AG10803 (cell line): ENCODE measurements at places on chromosomes 13 and 19.

DNA sequence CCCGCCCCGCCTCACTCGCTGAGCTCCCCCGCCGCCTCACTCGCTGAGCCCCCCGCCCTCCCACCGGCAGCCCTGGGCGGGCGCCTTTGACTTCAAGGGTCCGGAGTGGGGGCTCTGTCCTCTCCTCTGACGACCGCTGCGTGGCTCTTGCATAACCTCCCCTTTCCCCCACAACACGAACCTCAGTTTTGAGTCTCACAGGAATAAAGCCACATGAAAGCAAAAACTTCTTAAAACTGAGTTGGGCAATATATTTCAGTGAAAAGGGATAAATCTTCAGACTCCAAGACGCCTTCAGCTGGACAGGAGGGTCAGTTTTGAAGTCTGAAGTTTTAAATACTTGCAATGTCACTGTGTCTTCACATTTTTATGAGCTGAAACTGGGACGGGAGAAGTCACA, 70.6 kb upstream of the C13orf46 start:
- peak; percentile 78 for DNase-seq

DNA sequence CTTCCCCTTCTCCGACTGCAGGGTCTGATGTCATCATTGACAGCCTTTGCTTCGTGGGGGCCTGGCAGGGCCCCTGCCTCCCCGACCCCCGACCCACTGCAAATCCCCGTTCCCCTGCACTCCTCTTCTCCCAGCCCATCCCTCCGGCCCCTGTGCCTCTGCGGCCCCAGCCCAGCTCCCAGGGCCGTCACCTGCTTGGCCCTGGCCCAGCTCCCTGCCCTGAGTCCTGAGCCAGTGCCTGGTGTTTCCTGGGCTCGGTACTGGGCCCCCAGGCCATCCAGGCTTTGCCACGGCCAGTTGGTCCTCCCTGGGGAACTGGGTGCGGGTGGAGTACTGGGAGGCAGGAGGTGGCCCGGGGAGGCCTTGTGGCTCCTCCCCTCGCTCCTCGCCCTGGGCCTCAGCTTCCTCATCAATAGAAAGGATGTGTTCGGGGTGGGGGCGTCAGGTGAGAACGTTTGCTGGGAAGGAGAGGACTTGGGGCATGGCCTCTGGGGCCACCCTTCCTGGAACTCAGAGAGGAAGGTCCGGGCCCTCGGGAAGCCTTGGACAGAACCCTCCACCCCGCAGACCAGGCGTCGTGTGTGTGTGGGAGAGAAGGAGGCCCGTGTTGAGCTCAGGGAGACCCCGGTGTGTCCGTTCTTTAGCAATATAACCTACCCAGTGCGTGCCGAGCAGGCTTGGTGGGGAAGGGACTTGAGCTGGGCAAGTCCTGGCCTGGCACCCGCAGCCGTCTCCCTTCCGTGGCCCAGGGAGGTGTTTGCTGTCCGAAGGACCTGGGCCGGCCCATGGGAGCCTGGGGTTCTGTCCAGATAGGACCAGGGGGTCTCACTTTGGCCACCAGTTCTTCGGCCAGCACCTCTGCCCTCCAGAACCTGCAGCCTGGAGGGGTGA, 15.9 kb upstream of the CELF5 start:
- no peak for DNase-seq

DNA sequence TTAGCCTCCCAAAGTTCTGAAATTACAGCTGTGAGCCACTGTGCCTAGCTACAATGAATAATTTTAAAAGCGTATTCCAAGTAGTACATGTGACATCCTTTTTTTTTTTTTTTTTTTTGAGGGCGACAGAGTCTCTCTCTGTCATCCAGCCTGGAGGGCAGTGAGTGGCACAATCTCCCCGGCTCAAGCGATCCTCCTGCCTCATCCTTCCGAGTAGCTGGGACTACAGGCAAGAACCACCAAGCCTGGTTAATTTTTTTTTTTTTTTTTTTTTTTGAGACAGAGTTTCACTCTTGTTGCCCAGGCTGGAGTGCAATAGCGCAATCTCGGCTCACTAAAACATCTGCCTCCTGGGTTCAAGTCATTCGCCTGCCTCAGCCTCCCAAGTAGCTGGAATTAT, 3.8 kb upstream of the PRR12 start:
- no peak for DNase-seq

GRCh38 chr19:23481043-23481442, 85.8 kb upstream of the ZNF91 start:
- DNase-seq: no peak

GRCh38 chr19:11505504-11506100, at the start of gene ZNF653:
TSS of gene ZNF653 (minus strand) at chr19:11505839. CDS start at chr19:11505786, 53 bp downstream.
- peak; percentile 90 for DNase-seq

- no peak for DNase-seq
Measured at GRCh38 chr19:40452016-40452415, 7.9 kb upstream of the SERTAD3 start.

DNA sequence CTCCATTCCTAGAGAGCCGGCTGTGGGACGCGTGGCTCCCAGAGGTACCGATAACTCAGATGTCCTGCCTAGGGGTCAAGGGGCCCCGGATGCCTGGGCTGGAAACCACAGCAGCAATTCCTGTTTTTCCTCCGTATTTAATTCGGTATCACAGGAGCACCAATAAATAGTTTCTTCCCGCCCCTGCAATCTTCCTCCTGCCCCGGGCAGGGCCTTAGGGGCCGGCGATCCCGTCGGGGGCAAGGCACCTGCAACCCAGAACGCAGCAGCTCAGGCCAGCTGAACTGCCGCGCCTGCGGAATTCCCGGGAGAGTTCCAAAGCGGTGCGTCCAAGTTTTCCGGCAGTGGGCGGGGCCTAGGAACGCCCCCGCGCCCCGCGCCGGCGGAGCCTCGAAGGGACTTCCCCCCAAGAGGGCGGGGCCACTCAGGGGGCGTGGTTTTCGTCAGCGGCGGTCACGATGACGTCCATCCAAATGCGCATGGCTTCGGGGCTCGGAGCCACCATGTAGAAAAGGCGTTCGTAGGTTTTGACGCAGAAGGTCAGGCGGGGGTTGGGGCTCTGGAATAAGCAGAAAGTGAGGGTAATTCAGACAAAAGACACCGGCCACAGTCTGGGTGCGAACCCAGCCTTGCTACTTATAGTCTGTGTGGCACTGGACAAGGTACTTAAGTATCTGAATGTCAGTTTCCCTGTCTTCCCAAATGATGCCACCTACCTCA, 9.7 kb upstream of the LYPD3 start:
- peak; percentile 87 for DNase-seq

- no peak for DNase-seq
Measured at GRCh38 chr13:113853518-113854237, 10.2 kb downstream of the GAS6 start.

DNA sequence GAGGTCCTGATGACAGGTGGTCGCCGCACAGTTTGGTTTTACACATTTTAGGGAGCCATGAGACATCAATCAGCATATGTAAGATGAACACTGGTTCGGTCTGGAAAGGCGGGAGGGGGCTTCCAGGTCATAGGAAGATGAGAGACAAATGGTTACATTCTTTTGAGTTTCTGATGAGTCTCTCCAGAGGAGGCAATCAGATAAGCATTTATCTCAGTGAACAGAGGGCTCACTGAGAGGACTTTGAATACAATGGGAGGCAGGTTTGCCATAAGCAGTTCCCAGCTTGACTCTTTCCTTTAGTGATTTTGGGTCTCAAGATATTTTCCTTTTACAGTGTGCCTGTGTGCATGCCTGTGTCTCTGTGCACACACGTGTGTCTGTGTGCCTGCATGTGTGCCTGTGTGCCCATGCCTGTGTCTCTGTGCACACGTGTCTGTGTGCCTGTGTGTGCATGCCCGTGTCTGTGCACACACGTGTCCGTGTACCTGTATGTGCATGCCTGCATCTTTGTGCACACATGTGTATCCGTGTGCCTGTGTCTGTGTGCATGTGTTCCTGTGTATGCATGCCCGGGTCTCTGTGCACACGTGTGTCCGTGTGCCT, 35.5 kb upstream of the TMEM255B start:
- no peak for DNase-seq

DNA sequence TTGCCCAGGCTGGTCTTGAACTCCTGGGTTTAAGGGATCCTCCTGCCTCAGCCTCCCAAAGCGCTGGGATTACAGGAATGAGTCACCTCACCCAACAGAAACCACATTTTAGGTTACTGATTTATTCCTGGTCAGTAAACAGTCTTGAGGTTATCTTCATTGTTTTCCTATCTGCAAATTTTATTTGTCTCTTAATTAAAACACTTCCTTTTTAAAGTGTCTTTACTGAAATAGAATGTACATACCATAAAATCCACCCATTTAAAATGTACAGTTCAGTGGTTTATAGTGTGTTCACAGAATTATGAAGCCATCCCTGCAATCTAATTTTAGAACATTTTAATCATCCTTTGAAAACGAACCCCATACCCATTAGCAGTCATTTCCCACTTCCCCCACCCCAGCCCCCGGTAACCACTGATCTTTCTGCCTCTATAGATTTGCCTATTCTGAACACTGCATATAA, 63.0 kb downstream of the MAP4K1 start:
- no peak for DNase-seq

GRCh38 chr13:97753942-97754670, 199.4 kb upstream of the IPO5 start:
- DNase-seq: no peak

- DNase-seq: no peak
Measured at GRCh38 chr13:24618011-24618955, 61.9 kb upstream of the ATP12A start.

DNA sequence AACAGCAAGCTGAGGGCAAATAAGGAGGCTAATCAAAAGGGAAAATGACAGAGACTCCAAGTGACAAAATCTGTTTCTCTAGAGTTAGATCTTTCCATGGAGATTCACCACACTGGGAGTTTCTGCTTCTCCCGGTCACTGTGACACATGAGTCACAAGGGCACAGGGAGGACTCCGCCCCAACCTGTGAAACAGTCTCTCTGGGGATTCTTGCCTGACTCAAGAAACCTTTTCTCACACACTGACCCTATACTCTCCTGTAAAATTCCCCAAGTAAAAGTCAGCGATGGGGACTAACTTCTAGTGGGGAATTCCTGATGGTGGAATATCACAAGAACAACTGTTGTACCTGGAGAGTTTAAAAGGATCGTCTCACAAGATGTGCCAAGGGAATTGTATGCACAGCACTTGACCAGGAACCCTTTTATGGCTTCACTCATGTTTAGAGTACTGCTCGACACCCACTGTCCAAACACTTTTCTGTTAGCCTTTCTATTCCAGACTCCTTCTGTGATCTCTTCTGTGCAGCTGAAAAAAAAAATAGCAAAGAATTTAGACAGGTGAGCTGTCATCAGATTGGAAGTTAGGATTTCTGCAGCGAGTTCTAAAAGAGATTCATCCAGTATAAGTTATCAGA, 46.8 kb upstream of the URAD start:
- DNase-seq: no peak

- peak; percentile 57 for DNase-seq
Measured at GRCh38 chr13:35470671-35471661, 5.5 kb downstream of the MAB21L1 start.

DNA sequence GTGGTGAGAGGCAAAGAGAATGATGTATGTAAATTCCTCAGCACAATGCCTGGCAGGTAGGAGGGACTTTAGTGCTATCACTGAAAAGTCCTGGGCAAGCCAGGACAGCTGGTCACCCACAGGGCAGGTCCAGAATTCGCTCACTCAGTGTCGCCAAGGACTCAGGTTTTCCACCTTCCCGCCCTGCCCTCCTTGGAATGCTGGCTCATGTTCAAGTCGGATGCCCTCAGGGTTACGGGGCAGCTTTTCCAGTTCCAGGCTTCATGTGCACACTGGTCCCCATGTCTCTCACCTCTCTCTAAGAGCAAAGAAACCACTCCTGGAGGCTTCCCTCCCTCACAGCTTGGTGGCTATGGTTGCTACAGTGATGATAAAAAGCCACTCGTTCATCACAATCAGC, 24.8 kb upstream of the NAXD start:
- no peak for DNase-seq

DNA sequence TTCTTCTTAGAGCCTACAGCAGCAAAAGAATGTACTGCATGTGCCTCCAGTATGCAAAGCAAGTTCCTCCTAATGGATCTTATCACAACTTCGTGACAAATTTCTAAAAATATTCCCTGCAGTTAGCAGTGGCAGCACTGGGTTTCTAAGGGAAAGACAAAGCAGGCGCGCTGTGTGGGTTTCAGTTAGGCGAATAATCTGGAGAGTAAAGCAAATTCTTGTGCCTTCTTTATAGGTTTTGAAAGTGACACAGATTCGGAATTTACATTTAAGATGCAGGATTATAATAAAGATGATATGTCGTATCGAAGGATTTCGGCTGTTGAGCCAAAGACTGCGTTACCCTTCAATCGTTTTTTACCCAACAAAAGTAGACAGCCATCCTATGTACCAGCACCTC, 167.9 kb downstream of the LMO7 start:
- no peak for DNase-seq

DNA sequence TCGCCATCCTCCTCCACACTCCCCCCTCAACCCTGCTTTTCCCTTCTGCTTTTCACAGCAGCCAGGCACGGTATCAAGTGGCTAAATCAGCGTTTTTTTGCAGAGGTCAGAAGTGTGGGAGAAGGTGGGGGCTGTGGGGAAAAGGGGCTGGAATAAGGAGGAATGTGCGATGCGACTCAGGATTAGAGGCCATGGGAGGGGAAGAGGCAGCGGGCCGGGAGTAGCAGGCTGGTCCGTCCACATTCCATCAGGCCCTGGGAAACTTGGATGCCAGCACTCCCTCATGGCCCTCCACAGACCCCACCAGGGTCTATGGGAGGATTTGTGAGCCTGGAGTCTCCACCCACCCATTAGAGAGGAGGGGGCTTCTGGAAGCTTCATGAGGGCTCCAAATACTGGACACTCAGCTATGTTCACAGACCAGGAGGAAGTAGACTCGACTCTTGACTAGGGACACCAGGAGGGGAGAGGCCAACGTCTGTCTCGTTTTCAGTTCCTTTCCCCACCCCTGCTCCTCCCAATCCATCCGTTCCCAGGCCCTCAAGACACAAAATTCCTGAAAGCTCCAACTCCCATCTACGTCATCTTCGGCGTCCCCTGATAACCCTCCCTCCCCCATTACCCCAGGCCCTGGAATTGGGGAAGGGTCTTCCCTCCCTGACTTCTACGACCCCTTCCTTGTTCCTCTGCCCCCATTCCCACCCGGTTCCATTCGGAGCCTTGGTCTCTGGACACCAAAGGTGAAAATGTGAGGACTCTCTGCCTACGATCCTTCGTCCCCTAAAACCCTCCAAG, 3.3 kb upstream of the KCNC3 start:
- DNase-seq: no peak

GRCh38 chr19:10288662-10289166, 1.0 kb upstream of the ICAM5 start:
- DNase-seq: no peak

GRCh38 chr13:79311386-79311785, 94.7 kb downstream of the RBM26 start:
- no peak for DNase-seq

DNA sequence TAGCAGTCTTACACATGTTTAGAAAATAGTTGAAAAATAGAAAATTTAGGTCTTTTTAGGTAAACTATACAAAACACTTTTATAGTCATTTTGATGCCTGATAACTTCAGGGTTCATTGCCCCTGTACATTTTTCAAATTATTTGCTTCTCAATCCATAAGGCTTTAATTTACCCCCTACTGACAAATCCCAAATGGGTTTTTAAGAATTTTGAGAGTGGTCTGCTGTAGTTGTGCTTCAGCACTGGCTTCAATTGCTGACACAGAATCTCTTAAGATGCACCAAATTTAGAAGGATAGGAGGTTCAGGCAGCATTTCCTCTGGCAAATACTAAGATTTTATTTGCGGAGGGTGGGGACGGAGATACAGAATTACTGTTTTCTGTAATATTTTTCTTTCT, 89.4 kb downstream of the PCCA start:
- DNase-seq: no peak
